ENCODE measurements at places on chromosomes 5 and 9. TPM values are rescaled to one million over a fixed set of nuclear protein-coding genes. Genes with fewer than 3 reads are reported as not detected.

Gene SLC36A2
- not detected for polyA plus RNA-seq

Gene OSTF1
- 12.7 TPM for polyA plus RNA-seq

Gene LCN12
- polyA plus RNA-seq = 9.0 TPM

- DNase-seq = no peak
Observed at GRCh38 chr9:2055203-2055658, 40.1 kb downstream of the SMARCA2 start.

DNA sequence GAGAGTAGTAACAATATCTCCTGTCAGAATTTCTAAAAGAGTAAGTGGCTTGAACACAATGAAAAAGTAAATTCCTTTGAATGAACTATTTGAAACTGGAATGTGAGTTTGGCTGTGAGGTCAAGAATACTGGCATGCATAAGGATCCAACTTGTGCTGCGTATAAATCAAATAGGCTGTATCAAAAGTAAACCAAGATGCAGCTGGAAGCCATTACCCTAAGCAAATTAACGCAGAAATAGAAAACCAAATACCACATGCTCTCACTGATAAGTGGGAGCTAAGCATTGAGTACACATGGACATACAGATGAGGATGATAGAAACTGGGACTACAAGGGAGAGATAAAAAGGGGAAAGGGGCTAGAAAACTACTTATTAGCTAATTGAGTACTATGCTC, 24.0 kb upstream of the SRFBP1 start:
- DNase-seq = no peak

DNA sequence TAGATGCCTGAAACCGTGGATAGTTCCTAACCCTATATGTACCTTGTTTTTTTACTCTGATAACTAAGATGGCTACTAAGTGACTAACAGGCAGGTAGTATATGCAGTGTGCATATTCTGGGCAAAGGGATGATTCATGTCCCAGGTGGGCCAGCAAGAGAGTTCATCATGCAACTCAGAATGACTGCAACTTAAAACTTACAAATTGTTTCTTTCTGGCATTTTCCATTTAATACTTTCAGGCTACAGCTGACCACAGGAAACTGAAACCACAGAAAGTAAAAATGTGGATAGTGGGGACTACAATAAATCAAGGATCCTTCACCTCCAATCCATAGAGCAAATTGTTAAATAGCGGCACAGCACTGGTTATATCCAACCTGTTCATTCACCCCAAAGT, 30.7 kb upstream of the VCAN start:
- DNase-seq = no peak

DNA sequence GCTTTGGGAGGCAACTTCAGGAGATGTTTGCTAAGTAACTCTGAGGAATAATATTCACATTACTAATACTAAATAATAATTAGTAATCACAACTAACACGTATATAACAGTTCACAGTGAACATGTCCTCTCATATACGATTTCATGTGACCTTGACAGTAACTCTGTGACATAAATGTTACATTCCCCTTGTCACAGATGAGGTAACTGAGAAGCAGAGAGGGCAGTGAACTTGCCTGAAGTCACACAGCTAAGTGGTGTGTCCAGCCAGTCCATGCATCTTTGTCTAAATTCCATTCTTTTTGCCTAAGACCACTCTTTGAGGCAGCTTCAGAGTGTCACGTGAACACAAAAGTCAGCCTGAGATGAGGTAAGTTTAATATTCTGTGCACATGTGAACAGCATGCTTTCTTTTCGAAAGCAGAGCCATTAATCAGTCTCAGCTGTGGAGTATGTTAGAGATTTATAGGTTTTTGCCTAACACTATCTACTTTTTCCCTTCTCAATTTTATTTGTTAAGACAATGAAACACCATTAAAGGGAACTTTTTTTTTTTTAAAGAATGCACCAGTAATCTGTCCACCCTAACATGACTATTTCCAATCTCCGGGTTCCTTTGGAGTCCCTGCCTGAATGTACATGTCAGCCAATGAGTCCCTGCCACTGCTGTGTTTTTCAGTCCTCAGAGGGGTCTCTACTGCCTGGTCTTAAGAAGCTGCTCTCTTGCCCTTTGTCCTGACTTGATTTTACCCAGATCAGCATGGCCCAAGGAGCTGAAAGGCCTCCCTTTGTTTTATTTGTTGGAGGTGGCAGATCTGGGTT, 43.5 kb downstream of the SH3PXD2B start:
- no peak for DNase-seq

DNA sequence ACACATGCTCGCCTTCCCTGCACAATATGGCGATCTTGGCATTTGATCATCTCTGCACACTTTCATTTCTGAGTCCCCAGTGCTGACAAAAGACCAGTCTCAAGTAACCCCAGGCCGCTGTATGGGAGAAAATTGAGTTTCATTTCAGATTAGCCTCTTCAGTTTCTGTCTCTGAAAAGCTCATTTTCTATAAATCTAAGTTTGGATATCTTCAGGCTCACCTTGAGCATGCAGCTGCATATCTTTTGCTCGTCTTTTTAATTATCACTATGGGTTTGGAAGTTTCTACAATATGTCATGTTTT, 169.1 kb upstream of the MAST4 start:
- no peak for DNase-seq

DNA sequence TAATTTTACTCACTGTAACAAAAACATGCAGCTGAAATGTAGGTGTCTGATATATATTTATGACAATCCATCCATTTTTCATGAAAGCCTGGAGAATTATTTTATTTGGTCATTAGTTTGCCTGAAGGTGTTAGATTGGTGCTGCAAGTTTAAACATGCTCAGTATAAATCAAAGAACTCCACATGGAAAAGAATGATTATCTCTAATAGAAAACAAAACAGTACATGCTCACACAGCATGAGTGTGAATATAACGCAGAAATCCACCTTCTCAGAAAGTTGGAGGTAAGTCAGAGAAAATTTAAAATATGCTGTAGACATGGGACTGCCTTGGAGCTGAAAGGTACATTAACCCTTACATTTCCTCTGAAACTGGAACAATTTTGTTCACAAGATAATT, 165.5 kb upstream of the RGS7BP start:
- DNase-seq = no peak

Data from pancreas (tissue), 10 donors.